ENCODE measurements at places on chromosomes 6 and 20. TPM values are rescaled to one million over a fixed set of nuclear protein-coding genes. Genes with fewer than 3 reads are reported as not detected.

GRCh38 chr6:13711324-13711732, 307 bp downstream of the RANBP9 start:
- DNase-seq: no peak

DNA sequence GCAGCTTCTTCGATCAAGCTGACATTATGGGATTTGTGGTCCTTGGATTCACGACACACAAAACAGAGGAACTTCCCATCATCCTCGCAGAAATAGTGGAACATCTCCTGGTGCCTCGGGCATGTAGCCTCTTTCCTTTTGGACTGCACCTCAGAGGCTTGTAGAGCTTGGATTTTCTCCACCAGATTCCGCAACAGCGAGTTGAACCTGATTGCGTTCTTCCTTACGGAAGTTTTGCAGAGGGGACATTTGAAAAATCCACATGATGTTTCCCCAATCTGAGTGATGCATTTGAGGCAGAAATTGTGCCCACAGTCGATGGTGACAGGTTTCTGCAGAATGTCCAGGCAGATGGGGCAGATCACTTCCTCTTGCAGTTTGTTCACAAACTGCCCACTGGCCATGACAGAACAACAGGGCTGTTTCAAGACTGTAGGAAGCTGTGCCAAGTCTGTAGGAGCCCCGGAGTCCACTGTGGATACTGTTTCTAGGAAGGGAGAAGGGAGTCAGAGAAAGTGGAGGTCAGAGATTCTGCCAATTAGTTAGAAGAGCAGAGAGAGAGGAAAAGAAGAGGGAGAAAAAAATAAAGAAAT, 392 bp downstream of the TRIM31 start:
- DNase-seq: no peak

DNA sequence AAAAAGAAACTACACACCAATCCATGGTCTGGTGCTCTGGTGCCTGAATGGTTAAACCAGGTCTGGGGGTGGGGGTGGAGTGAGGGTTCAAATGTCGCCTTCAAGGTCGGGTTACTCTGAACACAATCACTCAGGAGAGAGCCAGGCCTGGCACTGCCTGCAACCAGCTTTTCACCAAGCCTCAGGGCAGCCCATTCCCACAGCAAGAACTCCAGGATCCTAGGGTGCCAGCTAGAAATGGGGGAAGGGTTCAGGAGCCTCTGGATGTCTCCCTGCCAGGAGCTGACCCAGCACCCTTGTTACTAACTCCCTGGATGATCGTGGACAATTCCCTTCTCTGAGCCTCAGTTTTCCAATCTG, 6.7 kb downstream of the SDC4 start:
- DNase-seq: no peak

GRCh38 chr20:38859070-38859690, 53.7 kb downstream of the PPP1R16B start:
- no peak for DNase-seq

DNA sequence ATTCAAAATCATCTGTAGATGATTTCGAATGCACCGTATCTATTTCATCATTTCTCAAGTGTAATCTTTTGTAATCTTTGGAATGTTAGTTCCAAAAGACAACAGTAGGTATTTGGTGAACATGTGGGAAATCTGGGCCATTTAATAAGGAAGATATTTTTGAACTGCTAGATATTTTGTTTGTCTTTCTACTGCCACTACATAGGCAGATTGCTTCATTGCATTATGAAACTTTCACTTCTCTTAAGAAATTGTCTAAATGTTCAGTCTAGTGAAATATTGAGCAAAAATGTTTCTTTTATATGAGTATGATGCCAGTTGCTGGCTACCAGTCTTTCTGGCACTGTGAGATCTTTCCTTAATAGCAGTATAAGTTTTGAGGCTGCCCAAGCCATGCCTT, 527.8 kb upstream of the RNF217 start:
- DNase-seq: no peak

Gene MPC1
- total RNA-seq: 74.1 TPM

Gene NRSN1
- total RNA-seq: not detected

Gene SAMD10
- 7.9 TPM for total RNA-seq
